ENCODE measurements at places on chromosomes 7 and 10. TPM values are rescaled to one million over a fixed set of nuclear protein-coding genes. Genes with fewer than 3 reads are reported as not detected.

DNA sequence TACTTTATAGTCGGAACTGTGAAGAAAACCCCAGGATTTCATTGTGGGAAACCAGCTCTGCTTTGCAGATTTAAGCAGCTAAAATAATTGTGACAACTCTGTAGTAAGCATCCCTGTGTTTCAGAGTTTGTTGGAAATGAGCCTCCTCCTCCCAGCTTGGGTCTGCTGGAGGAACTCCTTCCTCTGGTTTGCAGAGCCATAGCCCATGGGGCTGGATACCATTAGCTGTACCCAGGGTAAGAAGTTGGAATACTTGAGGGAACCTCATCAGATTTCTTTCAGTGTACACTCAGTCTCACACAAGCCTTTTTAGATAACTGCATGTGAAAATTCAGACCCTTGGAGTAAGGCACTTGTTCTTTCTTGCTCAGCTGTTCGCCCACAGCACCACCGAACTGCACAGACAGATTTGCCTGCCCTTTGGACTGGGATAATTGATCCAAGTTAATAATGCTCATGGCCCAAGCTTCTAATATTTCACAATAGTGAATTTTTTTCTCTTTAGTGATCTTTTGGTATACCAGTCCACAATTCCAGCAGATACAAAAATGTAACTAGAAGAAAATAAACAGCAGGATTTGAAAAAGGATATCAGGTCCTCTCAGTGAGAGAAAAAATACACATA is 467.4 kb upstream of the FZD8 start:
- no peak for DNase-seq

DNA sequence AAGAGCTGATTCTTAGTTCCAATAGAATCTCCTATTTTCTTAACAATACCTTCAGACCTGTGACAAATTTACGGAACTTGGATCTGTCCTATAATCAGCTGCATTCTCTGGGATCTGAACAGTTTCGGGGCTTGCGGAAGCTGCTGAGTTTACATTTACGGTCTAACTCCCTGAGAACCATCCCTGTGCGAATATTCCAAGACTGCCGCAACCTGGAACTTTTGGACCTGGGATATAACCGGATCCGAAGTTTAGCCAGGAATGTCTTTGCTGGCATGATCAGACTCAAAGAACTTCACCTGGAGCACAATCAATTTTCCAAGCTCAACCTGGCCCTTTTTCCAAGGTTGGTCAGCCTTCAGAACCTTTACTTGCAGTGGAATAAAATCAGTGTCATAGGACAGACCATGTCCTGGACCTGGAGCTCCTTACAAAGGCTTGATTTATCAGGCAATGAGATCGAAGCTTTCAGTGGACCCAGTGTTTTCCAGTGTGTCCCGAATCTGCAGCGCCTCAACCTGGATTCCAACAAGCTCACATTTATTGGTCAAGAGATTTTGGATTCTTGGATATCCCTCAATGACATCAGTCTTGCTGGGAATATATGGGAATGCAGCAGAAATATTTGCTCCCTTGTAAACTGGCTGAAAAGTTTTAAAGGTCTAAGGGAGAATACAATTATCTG is 1.6 kb downstream of the LRRTM3 start:
- no peak for DNase-seq

GRCh38 chr10:116141855-116142254 is 131.2 kb downstream of the GFRA1 start:
- no peak for DNase-seq

DNA sequence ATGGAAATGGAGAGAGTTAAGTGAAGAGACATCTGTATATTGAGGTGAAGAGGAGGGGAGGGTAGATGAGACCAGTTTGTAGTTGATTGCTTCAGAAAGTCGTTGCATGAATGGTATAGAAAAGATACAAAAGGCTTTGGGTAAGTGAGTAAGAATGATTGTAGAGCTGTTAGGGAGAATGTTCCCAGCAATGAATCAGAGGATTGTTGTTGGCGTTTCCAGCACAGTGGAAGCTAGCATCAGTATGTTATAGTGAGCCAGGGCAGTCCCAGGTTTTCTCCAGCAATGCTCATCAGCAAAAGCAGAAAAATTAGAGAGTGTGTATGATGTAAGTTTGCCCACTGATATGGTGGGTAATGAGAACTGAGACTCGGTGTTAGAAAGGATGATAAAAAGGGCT is 15.4 kb upstream of the CDK6 start:
- no peak for DNase-seq

- no peak for DNase-seq
Observed at GRCh38 chr10:119518176-119518575, 24.3 kb downstream of the RGS10 start.

DNA sequence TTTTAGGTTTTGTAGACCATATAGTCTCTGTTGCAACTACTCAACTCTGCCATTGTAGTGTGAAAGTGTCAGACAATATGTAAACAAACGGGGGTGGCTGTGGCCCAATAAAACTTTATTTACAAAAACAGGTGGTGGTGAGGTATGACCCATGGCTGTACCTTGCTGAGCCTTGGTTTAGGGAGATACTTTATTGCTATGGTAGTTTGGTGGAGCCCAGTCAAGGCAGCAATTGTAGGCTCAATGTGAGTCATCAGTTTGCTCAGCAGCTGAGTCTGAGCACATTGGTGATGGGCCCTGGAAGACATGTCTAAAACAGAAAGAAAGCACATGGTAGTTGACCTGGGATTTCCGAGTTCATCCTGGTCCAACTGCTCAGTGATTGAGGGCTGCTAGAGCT is 242.5 kb downstream of the REEP3 start:
- DNase-seq, result no peak

WEE2 gene
- not detected for total RNA-seq

DNA sequence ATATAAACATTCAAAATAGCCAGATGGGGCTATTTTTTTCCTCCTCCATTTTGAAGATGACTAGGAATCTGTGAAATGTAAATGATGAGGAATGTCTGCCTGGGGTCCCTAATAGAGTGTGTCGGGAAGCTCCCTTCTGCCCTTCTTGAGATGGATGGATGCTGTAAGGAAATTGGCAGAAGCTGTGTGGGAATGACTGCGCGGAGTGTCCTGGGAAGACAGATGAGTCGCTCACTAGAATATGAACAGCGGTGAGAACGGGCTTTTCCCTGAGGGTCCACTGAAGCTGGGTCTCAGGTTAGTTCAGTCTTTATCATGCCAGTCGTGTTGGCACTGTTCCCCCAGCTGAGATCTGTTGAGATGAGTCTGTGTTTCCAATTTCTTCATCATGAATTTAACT is 75.1 kb upstream of the PLPP4 start:
- DNase-seq, result no peak

CALHM3 gene
- 0.10 TPM for total RNA-seq

DNA sequence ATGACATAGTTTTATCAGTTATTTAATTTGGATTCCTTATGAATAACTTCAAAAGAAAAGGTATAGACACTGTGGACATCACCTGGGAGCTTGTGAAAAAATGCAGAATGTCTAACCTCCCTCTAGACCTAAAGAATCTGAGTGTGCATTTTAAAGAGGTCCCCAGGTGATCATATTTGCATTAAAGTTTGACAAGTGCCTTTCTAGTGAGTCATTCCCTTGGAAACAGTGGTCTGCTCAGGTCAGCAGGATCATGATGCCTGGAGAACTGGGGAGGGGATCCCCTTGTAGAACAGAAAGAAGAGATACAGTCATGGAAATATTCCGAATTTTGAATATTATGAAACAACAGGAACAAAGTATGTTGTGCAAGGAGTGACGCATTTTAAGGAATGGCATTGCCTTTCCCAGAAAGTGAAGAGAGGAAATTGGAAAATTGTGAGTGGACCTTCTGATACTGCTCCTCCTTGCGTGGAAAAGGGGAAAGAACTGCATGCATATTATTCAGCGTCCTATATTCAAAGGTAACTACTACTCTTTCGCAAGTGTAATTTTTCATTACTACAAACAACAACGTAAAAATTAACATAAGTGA is 4.6 kb downstream of the STEAP2 start:
- peak; percentile 10 for DNase-seq

DNA sequence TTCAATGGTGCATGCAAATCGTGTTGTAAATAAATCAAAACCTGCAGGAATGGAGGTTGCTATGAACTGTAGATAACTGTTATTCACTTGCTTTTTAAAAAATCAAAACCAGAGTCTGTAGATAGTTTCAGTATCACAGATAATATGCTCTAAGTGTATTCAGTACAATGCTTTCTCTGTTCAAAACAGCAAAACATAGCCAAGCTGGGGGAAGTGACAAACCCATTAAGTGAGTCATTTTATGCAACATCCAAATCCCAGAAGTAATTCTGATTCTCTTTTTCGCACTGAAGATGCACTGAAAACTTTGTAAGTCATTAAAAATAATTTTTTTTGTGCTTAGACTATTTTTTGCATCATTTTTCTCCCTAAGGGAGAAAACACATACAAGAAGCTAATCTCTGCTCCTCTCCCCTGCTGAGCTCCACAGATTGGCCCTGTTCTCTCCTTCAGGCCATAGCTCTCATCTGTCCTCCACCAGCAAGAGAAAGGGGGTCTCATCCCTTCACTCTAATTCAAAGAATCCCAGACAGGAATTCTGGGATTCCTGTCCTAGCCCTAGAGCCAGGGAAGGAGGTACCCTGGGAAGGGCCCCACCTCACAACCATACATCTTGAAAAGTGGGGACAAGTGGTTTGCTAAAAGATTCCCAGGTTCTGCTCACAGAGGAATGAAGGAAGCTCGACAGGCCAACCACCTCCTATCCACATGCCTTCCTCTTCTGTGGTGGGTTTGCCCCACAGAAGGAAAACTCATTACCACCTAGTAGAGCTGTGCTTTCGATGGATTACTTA is 4.9 kb downstream of the PRTFDC1 start:
- DNase-seq, result no peak

NEUROD6 gene
- total RNA-seq, result not detected

DNA sequence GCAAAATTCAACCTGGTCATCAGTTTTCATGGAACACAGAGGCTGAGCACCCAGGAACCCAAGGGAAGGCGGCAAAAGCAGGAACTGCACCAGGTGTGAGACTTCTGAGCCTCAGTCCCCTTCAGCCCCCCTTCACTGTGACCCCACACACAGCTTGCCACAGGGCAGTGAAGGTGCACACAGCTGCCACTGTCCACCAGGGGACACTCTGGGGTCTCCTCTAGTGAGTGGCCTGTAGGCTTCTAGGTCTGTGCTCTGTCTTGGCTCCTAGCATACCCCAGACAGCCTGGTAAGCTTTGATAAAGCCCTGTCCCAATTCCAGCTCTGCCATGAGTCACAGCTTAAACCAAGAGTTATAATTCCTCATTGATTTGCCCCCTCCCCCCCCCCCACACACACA is 12.1 kb downstream of the KCNH2 start:
- peak; percentile 85 for DNase-seq
